ENCODE measurements at places on chromosomes 5 and 9.

DNA sequence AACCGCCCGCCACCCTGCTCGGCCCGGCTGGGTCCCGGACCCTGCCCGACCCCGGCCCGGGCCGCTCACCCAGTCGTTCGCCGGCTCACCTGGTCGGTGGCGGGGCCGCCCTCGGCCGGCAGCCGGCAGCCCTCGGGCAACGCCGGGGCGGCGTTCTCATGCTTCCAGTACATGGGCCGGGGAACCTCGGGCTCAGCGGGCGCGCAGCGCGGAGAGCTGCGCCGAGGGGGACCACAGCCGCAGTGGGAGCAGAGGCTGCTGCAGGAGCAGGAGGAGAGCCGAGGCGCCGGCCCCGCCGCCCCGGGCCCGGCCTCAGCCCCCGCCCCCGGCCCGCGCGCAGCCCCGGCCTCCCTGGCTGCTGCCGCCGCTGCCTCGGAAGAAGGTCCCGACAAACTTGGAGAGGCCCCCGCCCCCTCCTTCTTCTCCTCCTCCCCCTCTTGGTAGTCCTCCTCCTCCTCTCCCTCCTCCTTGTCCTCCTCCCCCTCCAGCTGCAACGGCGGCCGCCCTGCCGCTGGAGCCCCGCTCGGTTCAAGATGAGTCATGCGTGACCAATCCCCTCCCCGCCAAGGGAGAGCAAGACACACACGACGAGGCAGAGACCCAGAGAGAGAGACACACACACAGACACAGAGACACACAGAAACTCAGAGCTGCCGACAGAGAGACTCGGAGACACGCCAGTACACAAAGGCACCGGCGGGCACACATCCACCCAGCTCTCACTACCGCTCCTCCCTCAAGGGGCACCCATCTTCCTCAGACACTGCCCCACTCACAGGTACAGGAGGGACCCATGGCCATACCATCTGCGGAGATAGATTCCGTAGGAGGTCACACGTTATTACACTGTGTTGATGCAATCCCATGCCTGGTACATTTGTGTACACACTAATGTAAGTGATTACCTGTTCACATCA is at the start of gene LHX6:
Gene LHX6, minus strand, starts transcription at position 390 of the 917 bp plus-strand sequence. Its CDS starts 217 bp downstream, at position 173.
- DNase-seq, result peak; percentile 69

GRCh38 chr9:122338994-122339393 is 31.8 kb upstream of the PTGS1 start:
- DNase-seq, result no peak

DNA sequence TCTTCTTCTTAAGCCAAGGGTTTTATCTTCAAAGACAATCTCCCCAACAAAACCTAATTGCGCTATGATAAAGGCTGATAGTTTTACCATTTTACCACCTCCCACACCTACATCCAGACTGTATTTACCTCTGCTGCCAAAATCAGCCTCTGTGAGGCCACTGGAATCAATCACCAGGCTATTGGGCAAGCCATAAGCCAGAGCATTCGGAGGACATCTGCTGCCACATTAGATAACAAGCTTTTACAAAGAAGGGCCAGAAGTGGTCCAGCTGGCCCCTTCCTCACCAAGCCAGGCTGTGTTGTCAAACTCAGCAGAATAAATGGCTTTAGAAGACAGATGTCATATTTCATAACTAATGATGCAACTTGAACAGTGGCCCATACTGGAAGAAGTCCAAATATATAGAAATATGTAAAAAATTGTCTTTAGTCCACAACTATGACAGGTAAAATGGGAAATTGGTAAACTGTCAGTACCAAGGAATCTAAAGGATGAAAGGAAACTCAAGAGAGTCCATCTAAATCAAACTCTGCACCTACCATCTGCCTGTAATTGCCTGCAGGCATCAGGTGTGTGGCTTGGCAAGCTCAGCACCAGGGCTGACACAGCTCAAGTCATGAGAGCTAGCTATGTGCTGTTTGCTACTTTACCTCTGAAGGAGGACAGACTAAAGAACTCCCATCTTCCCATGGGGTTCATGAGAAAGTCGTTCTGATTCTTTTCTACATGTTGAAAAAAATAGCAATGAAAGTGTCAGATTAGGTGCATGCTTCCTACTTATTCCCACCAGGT is 16.1 kb downstream of the SLC45A2 start:
- DNase-seq, result no peak

- DNase-seq, result no peak
These were observed 6.0 kb upstream of the SIL1 start for GRCh38 chr5:139204196-139204595.

GRCh38 chr5:72363166-72363802 is 43.1 kb downstream of the PTCD2 start:
- peak; percentile 74 for DNase-seq

Data from RWPE1 (cell line).